Suprapubic skin (tissue), 4 donors: ENCODE measurements at places on chromosomes 1 and 21. TPM values are rescaled to one million over a fixed set of nuclear protein-coding genes. Genes with fewer than 3 reads are reported as not detected.

Gene ZNF695
- not detected for total RNA-seq

DNA sequence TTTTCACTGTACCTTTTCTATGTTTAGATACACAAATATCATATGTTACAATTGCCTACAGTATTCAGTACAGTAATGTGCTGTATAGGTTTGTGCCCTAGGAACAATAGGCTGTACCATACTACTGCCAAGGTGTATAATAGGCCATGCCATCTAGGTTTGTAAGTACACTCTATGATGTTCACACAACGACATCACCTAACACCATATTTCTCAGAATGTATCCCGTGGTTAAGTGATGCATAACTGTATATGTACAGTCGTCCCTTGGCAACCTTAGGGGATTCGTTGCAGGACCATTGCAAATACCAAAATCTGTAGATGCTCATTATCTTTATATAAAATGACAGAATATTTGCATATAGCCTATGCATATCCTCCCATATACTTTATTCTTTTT lies 5.8 kb upstream of the SSR2 start:
- no peak for DNase-seq

GRCh38 chr1:69662321-69662720 lies 94.6 kb downstream of the LRRC7 start:
- DNase-seq: no peak

DNA sequence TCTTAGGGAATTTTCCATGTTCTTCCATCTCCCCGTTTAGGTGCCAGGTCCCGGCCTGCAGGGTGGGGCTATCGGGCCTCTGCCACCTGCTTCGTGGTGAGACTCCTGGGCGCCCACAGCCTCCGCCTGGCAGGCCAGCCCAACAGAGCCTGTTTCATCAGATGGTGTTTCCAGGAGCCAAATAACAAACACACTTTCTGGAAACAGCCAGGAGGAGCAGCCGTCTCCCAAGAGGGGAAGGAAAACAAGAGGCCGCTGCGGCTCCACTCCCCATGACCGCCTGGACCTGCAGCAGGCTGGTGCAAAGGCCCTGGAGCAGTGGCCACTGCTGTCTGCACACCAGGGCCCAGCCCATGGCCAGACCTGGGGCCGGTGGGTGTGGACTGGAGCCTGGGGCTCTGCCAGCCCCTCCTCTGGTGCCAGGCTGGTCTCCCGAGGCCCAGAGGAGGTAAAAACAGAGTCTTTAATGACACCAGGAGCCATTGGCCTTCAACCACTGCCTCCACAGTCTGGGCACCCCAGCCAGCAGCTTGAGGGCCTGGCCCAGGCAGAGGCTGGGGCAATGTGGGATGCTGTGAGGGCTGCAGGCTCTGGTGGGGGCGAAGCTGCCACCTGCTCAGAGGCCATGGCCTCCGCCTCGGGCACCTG lies 55.0 kb downstream of the SLX9 start:
- DNase-seq: no peak

- no peak for DNase-seq
Observed at GRCh38 chr1:78493451-78493850, 2.7 kb downstream of the PTGFR start.

DNA sequence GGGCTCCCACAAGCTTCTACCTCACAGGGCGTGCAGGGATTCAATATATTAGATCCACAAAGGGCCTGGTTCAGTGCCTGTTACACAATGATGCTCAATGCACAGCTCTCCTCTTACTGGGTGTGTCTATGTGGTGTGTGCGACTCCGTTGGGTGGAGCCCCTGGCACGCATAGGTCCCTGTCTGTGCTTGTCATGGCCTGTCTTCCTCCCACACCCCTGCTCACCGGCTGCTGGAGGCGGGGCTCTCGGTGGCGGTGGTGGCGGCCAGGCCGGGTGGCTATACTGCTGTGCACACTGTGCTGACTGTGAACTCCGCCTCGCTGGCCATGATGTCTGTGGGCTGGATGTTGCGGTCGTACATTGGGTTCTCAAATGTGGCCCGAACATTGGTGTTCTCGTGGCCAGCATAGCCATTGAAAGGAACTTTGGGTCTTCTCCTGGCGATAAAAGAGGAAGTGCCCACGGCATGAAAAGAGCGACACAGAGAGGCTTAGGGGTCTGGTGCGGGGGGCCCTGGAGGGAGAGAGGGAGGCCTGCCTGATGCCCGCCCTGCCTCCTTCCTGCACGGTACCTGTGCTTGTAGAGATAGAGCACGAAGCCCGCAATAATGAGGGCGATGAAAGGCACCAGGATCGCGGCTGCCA lies 46.9 kb downstream of the ZSCAN20 start:
- DNase-seq: no peak

- no peak for DNase-seq
Observed at GRCh38 chr1:243959998-243960397, 91.1 kb upstream of the ZBTB18 start.

Gene GSTM5
- 0.38 TPM for total RNA-seq

DNA sequence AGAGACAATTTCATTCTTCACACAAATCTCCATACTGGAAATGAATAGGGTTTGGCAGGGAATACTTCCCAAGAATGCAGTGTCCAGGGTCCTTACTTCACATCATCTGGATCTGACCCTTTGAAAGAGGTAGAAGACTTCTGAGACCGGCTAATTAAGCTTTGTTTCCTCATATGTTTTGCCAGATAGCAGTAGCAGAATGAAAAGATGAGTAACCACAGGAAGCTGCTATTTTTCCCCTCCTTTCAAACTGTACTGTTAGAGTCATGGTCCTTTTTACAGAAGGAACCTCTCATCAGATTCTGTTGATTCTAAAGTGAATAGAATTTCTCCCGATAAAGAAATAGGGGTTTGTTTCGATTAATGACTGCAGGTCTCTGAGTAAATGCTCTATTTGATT lies 1.4 kb upstream of the OLFML3 start:
- no peak for DNase-seq

- no peak for DNase-seq
Observed at GRCh38 chr1:226915672-226915995, 24.5 kb upstream of the COQ8A start.

DNA sequence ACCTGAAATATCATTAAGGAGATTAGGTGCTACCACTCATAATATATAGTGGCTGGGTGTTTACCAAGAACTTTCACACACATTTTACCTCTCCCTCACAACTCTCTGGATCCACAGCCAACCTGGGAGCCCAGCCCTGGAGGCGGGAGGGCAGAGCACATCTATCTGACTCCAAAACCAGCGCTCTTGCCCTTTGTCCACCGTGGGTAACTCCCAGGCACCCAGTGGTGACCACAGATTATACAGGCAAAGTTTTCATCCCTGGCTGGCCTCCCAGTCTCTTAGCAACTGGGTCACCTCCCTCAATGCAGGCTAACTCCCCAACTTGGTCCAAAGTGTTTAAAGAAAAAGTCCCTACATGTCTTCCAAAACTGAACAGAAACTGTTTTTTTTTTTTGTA lies 2.4 kb downstream of the PAQR7 start:
- no peak for DNase-seq

GRCh38 chr1:61269602-61270001 lies 187.2 kb downstream of the NFIA start:
- no peak for DNase-seq

- DNase-seq: no peak
Observed at GRCh38 chr21:44987301-44987885, 47.6 kb downstream of the SLX9 start.

- DNase-seq: no peak
Observed at GRCh38 chr1:94379615-94380014, 38.6 kb upstream of the ABCD3 start.

GRCh38 chr1:52111492-52111891 lies 30.4 kb upstream of the ZFYVE9 start:
- no peak for DNase-seq

- no peak for DNase-seq
Observed at GRCh38 chr1:88421997-88422396, 262.1 kb upstream of the PKN2 start.
